ENCODE measurements at places on chromosomes 1 and 21.

GRCh38 chr1:170583186-170583585, 51.2 kb downstream of the GORAB start:
- no peak for DNase-seq

DNA sequence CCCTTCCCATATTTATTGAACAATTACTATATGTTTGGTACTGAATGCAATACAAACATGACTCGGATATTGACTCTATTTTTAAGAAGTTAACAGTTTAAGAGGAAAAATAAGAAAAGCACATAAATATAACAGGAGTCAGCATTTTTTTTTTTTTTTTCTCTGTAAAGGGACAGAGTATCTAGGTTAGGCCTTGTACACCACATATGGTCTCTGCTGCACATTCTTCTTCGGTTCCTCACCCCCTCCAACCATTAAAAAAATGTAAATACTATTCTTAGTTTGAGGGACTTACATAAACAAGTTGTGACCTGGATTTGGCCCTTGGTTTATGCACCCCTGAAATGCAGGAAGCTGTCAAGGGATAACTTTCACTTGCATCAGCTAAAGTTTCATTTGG, 40.4 kb downstream of the PHC2 start:
- DNase-seq = no peak

DNA sequence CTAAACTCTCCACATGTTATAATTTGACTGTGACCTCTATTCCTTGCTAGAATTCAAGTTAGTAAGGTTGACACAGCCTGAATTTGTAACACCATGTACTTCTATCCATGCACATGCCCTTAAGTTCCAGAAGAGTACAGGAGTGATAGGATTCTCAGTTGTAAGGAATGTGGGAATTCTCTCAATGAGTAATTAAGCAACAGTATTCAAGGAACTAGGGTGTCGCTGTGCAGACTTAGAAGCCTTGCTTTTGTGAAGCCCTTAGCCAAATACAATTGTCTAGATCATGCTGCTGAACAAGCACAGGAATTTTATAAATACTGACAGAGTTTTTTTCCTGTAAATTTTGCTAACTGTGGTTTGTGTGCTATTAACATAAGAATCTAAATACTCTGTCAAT, 276.3 kb upstream of the PTBP2 start:
- no peak for DNase-seq

- DNase-seq = no peak
These were observed 22.8 kb upstream of the RGS1 start for GRCh38 chr1:192552760-192553191.

GRCh38 chr1:38076038-38076437, 29.4 kb upstream of the POU3F1 start:
- no peak for DNase-seq

DNA sequence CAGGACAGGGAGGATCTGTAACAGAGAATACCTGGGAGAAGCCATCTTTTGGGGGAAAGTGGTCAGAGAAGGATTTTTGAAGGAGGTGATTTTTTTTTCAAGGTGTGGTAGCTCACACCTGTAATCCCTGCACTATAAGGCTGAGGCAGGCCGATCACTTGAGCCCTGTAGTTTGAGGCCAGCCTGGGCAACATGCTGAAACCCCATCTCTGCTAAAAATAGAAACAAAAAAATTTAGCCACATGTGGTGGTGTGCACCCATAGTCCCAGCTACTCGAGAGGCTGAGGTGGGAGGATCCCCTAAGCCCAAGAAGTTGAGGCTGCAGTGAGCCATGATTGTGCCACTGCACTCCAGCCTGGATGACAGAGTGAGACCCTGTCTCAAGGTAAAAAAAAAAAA, 67.4 kb upstream of the ARTN start:
- DNase-seq = no peak

GRCh38 chr1:58907398-58907797, 123.6 kb upstream of the JUN start:
- DNase-seq = no peak

GRCh38 chr21:26374817-26375216, 198.3 kb downstream of the CYYR1 start:
- no peak for DNase-seq

DNA sequence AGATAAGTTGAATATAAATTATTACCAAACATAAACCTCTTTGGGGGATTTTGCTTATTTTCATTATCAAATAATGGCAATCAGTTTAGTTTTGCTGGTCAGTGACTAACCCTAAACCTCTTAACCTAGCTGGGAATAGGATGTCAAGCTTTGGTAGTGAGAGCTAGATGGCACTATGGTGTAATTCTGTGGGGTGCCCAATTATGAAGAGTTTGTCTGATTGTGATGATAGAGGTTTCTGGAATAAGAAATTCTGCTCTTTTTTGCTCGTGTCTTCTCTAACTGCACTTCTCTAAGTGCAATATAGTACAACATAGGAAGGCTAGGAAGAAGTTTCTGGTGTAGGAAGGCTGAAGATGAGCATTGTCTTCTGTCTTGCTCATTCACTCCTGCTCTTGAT, 59.8 kb downstream of the XCL1 start:
- no peak for DNase-seq

DNA sequence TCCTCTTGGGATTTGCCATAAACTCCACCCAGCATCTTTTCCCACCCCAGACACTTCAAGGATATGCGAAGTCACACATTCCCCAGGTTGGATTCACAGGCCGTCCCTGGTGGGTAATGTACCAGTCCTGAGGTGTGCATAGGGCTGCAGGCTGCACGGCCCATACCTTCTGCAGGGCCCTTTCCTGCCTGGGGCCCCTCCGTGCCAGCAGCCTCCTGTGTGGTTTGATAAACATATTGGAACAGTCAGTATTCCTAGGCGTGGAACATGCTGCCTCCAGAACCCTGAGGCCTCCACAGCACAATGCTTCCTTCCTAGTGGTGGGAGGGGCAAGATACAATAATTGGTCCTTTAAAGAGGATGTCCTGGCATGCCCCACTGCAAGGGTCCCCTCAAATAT, 26.6 kb downstream of the IL10RB start:
- no peak for DNase-seq

GRCh38 chr1:52328615-52329014, 37.4 kb downstream of the CC2D1B start:
- no peak for DNase-seq

DNA sequence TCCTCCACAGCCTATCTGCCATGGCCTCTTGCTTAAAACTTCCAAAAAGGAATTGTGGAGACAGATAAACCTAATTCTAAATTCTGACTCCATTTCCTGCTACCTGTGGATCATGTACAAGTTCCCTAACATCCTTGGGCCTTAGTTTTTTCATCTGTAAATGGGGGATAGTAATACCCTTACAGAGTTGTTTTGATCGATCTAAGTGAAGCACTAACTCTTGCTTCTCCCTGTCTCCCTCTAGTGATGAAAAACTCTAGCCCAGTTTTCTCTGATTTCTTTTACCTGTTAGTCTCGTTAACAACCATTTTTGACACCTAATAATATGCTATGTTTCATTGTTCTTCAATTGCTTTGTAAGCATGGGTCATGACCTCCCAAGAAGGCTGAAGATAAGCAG, 65.9 kb downstream of the TM2D1 start:
- DNase-seq = no peak
